ENCODE measurements at places on chromosomes 1 and 21.

DNA sequence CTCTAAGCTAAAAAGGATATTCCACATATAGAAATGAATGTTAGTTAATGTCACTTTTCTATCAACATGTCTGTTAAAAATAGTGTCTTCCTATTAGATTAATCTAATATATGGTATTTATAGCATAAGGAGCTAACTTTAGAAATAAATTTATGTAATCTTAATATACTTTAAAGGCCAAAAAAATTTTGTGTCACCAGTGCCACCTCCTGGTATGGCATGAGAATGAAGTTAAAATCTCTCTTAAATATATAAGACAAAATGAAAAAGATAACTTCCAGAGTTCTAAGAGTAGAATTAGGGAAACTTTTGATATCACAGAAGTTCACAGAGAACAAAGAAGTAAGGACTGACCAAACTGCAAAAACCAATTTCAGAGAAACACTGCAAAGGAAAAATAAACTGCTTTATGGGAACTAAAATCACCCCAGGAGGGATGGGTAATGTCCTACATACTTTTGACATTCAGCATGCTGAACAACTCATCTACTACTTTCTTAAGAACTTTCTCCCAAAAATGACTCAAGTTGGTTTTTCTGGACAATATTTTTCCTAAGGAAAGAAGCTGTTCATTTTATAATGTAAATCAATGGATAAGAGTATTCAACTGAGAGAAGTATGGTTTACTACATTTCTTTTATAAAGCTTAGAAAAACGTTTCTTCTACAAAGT is 82.8 kb downstream of the TRIM33 start:
- no peak for DNase-seq

DNA sequence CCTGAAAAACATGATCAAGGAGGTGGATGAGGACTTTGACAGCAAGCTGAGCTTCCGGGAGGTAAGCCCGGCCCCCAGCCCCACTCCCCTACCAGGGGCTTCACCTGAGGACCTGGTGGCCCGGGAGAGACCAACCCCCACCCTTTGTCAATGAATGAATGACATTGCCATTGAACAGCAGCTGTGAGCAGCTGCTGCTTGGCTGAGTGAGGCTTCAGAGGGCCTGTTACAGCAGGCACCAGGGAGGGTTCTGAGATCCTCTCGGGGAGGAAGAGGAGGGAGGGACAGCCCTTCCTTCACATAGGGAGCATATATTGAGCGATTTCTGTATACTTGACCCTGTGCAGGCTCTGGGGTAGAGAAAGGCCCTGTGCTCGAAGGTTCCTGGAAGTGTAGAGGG is 12.3 kb upstream of the CTRC start:
- DNase-seq, result no peak

DNA sequence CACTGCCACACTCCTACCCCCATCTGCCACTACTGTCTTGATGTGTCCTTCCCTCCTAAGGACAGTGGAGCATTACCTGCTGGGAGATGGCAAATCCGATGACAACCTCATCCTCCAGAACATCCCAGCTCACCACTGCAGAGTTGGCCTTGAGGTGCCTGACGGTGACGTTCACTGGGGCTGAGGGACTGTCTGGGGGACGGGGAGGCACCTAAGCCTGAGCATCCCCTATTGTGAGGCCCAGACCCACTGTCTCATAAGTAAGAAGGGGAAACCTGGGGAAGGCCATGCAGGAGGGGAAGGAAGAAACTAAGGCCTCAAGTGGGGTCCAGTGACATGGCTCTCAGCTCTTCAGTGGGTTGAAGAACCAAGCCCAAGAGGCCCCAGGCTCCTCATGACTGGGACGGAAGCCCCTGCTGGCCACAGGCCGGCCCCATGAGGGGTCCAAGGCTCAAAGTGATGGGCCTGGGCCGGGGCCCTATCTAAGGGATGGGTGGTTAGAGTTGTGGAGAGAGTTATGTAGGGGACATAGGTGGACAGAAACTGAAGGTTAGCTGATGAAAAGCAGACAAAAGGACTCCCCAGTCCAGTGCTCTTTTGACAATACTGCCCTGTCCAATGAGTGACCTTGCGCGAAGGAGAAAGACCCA is 1.8 kb downstream of the FNDC5 start:
- no peak for DNase-seq

DNA sequence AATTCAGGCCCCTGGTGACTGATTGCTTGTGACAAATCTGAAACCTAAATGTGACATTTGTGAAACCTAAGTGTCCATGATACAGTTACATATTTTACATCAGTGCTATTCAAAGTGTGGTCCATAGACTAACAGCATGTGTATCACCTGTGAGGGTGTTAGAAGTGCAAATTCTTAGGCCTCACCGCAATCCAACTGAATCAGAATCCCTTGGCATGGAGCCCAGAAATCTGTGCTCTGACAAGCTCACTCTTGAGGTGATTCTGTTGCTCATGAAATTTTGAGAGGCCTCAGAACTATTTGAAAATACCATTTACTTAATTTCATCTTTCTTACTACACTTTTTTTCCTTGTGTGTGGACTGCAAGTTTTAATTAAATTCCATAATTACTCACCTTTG is 587.9 kb downstream of the ADGRL2 start:
- no peak for DNase-seq

DNA sequence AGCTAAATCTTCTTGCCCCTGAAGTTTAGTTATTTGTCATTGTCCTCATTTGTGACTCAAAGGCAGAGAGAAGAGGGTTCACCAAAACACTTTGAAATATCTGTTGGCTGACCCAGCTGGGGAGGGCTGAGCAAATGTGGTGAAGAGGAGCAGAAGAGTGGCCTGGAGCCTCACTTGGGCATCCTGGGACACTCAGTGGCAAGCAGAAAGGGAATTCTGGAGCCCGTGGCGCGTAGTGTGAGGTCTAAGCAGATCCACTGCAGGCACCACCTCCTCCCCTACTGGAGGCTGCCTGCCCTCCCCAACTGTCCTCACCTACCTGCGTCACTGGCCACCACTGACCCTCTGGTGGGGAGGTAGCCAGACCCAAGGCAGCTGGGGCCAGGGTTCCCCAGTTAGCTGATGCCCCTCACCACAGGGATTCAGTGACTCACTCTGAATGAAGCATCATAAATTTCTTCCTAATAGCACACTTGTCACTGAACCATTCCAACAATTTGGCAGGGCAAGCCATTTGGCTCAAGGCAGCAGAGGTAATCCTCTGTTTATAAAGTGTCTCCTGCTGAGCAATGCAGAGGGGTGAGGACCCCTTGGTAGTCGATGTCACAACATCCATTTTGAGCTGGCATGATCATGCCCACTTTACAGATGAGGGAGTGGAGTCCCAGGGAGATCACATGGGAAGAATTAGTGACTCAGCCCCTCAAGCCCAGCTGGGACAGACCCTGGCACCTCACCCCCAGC is 80.3 kb downstream of the NENF start:
- no peak for DNase-seq

- no peak for DNase-seq
Observed at GRCh38 chr1:224486801-224487583, 52.4 kb upstream of the WDR26 start.

DNA sequence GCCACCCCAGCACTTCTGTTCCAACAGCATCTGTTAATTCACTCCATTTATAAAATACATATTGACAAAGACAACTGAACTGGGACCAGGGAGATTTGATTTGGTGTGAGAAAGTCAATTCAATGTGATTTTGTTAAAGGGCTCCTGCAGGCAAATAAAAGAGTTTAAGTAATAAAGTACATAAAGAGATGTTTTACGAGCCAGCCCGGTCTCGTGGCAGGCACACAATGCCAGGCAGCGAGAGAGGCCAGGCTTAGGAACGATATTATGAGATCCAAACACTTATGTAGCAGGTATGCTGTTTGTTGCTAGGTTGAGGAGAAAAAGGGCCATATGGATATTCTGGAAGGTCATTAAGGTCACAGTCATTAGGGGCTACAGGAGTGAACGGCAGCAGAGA is 227.1 kb downstream of the KCTD3 start:
- DNase-seq, result no peak
